ENCODE measurements at places on chromosomes 5 and 9.

DNA sequence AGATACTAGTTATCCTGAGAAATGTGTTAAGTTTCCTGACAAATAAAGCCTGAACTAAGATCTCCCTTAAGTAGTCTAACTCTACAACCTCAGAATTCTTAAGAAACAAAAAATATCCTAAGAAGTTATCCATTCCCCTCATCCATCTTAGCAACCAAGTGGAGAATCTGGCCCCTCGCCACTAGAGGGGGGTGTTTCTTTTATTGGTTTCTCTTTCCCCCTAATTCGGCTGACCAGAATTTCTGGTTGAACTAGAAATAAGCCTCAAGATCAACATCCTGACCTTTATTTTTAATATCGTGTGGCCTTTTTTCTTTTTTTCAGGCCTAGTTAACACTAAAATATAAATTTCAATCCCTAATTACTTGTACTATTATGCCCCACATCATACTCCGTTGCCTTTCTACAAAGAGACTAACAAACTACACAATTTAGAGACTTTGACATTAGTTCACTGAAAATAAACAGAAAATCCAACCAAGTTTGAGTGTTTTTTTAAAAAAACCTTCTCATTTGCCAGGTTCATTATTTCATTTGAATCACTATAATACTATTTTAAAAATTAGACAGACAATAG, 14.3 kb upstream of the NR4A3 start:
- peak; percentile 55 for DNase-seq

DNA sequence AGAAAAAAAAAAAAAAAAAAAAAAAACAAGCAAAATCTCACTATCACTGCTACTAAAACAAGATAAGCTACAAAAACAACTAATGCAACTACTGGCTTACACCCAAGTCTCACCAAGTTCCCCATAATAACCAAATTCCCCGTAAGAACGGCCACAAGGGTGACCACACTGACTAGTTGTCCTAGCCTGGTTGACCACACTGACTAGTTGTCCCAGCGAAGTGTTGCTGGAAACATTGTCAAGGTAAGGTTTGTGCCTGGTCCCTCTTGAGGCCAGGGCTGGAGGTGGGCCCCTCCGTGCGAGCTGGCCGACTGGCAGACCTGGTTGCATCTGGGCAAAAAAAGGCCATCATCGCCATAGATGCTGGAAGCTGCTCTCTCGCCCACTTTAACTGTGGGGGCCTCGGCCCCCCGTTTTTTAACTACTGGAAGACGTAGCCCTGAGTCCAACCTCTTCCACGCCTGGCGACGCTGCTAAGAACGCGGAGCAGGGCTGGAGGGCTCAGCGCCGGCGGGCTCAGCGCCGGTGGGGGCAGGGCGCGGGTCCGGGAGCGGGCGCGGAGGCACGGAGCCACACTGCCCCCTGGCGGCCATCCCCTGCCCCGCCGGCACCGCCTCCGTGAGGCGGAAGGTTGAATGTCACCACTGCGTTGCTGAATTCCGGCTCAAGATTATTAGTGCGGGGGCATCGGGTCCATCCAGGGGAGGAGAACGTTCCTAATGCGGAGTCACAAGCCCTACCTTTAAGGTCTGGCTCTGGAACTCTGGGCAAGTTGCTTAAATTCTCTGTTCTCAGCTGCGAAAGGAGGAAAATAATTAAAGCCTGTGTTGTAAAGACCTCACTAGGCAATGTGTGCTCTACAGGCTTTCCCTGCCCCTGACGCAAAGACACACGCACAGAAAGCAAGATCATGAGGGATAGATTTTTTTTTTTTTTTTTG, 84.0 kb downstream of the HSD17B3 start:
- DNase-seq = peak; percentile 27

- DNase-seq = no peak
These were observed 71.2 kb downstream of the AK8 start for GRCh38 chr9:132806723-132807421.

- no peak for DNase-seq
These were observed 441.2 kb upstream of the ZNF462 start for GRCh38 chr9:106421772-106422171.

- DNase-seq = no peak
These were observed 10.6 kb downstream of the MYOZ3 start for GRCh38 chr5:150671509-150672236.

Data from Peyer's patch (tissue), 4 donors.